ENCODE measurements at places on chromosomes 2 and 18.

DNA sequence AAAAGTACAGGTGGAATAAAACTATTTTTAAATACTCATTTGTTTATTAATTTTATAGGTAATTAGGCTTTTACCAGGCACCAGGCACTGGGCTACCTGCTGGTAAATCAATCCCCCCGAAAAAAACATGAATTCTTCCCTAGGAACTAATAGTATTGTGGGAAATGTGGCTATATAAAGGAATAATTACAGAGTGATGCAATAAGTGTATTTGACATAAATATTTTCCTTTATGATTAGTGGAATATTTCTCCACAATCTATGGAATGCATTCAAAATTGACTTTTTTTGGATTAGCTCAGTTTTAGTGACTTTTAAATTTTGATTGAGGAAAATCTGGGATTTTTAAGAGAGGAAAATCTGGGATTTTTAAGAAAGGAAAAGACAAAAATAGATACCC lies 109.7 kb upstream of the BZW1 start:
- no peak for DNase-seq

GRCh38 chr2:222423632-222424275 lies 589 bp upstream of the SGPP2 start:
- DNase-seq, result no peak

DNA sequence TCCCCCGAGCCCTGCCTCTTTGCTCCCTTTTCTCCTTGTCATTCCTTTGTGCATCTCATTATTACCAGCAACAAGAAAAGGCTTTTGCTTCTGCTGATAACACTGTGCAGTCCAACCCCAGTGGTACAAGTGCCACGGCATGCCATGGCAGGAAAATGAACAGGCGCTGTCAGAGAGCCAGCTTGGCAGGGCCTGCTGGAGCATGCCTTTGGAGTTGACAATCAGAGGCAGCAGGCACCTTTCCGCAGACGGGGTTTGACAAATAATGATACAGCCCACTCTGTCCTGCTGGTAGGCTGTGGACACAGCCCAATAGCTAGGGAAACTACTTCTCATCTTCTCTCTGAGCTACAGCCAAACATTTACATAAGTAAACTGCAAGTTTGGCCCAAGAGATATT lies 243.9 kb upstream of the LRRTM1 start:
- DNase-seq, result no peak

- DNase-seq, result no peak
These were observed 65.2 kb upstream of the CCDC195 start for GRCh38 chr2:224781400-224781799.

DNA sequence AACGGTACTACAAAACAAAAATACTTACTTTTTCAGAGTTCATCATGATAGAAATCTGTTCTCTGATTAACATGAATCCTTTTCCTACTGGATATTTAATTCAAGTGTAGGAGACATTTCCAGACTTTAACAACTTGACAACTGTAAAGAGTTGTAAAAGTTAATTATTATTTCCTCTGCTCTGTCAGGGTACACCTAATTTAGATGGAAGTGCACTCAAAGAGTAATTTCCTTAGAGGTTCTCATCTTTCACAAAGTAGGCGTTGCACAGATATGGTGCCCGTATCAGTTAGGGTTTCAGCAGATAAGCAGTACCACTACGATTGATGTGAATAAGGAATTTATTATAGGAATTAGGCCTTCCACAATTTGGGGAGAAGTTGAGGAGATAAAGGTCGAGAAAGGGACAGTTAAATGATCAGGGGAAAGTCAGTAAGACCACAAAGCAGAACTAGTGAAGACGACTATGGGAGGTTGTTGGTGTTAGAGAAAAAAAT lies 16.2 kb upstream of the PDE11A start:
- DNase-seq, result no peak
